Stimulated activated CD8-positive, alpha-beta memory T cell treated with anti-CD3 and anti-CD28 coated beads, Interleukin-7, amount 100 ng/mL, for 1 hour (primary cell): ENCODE measurements at places on chromosomes 2 and 18.

GRCh38 chr2:54065411-54065810, 50.0 kb upstream of the ACYP2 start:
- DNase-seq: no peak

GRCh38 chr2:237195396-237196120, 109.9 kb downstream of the COPS8 start:
- no peak for DNase-seq

DNA sequence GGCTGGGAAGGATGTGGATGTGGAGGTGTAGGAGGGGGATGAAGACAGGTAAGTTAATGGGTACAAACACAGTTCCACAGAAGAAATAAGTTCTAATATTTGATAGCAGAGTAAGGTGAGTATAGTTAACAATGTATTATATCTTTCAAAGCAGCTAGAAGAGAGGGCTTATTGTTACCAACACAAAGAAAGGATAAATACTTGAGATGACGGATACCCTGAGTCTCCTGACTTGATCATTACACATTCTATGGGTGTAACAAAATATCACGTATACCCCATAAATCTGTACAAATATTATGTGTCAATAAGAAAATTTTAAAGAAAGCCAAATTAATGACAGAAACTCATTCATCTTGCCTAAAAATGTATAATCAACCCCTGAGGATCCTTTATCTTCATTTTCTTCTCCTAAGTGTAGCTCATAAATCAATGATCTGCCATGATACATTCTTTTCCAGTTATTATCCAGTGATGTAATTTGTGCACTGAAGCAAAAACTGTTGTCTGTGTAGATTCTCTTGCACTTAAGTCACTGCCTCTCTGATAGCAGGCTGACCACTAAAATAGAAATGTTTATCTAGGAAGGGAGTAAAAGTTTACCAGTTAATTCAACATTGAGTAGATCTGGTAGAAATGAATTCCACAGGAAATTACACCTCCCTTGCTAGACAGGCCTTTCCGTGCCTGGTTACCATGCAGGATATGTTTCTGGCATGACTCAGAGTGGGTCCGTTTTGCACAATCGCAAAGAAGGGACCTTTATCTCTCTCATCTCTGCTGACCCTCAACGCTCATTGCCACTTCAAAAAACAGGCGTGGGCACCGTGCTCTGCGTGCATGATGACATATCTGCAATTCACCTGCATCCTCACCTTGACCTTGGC, 249.7 kb upstream of the NCKAP5 start:
- DNase-seq: no peak

DNA sequence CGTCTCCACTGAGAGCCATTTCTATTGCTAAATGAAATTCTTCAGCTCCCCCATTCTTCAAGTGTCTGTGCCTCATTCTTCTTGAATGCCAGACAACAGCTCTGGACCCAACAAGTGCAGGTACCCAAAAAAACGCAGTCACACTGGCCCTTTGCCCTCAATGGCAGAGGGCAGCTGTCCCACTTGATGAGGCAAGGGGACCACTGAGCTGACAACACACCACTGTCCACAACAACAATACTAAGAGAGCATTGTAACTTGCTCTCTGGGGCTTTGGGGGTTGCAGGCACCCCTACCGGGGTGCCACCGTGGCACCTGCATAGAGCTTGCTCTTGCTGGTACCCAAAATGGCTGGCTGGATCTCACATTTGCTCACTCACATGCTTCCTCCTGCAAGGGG, 827.0 kb upstream of the DDX18 start:
- DNase-seq: no peak

- no peak for DNase-seq
Observed at GRCh38 chr2:176443946-176444345, 174.7 kb downstream of the MTX2 start.

GRCh38 chr2:164485541-164485940, 135.7 kb downstream of the GRB14 start:
- DNase-seq: no peak

DNA sequence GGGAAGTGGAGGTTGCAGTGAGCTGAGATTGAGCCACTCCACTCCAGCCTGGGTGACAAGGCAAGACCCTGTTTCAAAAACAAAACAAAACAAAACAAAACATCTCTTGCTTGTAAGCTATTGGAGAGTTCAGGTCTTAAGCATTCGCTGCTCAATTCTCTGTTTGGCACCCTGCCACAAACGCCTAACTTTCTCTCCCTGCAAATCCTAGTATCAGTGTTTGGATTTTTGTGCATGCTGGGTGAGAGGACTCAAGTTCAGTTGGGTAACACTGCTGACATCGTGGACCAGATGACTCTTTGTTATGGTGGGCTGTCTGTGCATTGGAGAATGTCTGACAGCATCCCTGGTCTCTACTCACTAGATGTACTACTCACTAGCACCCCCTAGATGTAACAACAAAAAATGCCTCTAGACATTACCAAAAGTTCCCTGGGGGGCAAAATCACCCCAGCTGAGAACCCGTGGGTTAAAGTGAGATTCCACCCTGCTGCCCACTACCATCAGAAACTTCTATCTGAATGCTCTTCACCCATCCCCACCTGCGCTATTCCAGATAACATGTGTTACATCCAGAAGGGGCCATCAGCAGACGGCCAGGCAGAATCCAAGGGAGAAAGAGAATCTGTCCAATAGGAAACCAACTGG, 50.9 kb downstream of the CACNB4 start:
- no peak for DNase-seq

- no peak for DNase-seq
Observed at GRCh38 chr2:169365029-169365480, 2.7 kb upstream of the LRP2 start.

DNA sequence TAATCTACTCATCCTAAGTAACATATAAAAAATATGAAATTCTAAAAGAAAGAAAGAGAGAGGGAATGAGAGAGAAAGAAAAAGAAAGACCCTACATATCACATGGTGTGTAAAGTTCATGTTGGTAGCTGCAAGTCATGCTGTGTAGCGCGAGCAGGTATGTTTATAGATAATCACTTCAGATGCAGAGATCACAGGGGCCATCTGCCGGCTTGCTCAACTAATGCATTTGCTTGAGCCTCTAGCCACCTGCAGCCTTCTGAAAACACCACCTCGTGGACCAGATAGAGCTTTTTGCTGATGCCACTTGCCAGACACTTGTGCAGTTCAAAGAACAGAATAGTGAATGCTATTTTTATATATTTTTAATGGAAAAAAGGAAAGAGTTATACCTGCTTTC, 37.6 kb downstream of the CDH7 start:
- DNase-seq: no peak

DNA sequence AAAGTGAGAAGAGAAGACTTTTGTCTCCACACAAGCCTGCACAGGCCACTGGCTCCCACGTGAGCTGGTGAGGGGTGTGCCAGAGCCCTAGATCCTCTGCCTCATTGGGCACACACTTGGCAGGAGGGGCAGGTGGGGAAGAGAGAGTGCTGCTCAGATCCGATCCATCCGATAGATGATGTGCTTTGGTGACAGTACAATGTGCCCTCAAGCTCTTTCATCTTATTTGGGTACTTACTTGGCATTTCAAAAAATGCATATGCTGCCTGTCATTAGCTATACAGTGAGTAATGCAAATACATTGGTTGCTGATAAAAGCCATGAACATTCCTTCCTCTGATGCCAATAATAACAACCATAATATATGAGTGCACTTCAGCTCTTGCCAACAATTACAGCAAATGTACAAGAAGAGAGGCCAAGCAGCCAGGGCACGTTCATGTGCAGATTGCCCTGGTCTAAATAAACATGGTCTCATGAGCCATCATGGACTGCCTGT, 255.3 kb downstream of the VAPA start:
- DNase-seq: no peak

DNA sequence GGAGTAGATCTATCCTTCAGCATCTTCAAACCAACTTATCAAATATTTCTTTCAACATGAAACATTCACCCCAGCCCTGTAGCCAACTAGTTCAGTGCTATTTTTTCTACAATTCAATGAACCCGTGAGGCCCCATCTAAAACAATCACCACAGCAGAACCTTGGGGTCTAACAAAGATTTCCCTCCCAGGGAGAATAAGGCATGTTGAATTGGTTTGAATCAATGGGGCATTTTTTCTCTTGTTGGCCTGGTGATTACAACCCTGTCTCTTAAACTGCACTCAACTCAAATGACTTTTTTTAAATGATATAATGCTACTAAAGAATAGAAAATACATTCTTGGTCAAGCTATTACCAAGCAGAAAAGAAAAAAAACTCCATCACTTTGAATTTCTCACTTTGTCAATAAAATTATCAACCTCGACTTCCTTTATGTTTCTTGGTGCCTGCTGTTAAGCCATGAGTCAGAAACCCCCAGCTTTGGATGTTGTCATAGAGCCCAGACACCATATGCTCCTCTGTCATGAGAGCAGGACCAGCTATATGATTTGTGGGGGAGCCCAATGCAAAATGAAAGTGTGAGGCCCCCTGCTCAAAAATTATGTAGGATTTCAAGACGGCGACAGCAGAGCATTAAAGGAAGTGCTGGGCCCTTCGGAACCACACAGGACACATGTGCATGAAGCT, 282.4 kb downstream of the MEIS1 start:
- DNase-seq: no peak

DNA sequence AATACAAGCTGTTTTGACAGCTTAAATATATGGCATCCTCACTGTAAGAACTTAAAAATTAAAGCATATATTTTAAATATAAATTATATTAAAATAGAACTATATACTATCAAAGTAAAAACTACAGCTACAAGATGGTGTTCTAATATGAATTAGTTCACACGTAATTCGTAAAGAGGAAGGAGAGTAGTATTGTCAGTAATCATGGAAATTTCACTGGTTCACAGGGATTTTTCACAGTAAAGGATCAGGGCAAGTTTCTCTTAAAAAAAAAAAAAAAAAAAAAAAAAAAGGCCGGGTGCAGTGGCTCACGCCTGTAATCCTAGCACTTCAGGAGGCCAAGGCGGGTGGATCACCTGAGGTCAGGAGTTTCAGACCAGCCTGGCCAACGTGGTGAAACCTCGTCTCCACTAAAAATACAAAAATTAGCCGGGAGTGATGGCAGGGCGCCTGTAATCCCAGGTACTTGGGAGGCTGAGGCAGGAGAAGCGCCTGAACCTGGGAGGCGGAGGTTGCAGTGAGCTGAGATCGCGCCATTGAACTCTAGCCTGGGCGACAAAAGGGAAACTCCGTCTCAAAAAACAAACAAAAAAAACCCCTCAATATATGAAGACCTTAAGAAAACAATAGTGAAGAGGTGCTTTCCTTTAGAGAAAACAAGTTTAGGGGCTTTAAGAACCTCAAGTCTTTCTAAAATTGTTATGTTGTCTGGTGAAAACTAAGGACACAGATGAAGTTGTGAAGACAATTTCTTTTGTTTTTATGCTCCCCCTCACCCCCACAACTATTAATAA, 32.5 kb downstream of the PNO1 start:
- DNase-seq: no peak

DNA sequence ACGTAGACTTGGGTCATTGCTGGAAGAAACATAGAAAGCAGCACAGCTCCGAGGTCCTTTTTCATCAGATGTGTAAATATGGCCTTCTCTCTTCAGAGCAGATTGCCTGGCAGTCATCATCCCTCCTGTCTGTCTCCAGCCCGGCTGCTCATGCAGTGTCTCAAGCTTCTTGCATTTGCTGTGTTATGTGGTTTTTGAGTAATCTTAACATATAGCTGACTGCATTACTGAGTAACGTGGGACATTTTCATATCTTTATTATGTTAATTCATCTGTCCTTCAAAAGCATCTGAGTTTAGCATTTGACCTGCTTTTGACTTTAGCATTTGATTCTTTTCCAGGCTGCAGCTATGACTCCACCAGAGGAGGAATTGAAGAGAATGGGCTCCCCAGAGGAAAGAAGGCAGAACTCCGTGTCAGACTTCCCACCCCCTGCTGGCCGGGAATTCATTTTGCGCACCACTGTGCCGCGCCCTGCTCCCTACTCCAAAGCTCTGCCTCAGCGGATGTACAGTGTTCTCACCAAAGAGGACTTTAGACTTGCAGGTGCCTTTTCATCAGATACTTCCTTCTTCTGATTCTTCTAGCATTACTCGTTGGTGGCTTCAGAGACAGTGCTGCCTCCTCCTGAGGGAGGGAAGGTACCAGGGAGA, 116.2 kb downstream of the RAB3GAP1 start:
- DNase-seq: no peak

GRCh38 chr2:158199928-158200650, 98.4 kb downstream of the UPP2 start:
- no peak for DNase-seq

DNA sequence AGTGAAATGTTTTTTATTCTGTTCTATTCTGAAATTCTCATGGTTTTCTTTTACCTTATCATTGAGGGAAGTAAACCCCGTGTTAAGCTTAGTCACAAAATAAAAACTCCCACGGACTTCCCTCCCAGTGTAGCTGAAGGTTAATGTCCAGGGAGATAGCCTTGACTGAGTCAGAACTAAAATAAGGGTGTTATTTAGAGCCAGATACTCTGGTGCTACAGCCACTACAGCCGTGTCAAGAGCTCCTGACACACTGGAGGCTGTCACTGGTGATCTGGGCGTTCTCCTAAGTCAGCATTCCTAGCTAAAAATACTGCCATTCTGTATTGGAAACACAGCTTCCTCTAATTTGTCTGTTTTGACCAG, 82.0 kb upstream of the RANBP2 start:
- no peak for DNase-seq

- no peak for DNase-seq
Observed at GRCh38 chr18:2148823-2149222, 422.5 kb downstream of the METTL4 start.

- no peak for DNase-seq
Observed at GRCh38 chr18:79795446-79795845, 2.3 kb upstream of the KCNG2 start.

DNA sequence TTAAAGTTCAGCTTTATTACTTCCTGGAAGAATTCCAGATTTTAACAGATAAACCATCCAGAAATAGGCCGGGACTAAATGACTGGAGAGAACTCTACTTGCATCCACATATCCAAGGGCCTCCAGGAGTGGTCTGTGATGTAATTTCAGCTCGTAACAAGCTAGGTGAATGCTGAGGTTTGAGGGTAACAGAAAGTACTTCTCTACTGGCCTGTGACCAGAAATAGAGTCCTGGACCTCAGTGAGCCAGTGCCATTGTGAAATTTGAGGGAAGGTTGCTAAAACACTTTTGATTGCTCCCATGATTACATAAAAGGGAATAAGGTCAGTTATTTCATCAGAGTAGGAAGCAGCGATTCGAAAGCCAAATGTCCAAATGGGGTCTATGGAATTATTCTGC, 158.1 kb downstream of the DOCK10 start:
- no peak for DNase-seq

DNA sequence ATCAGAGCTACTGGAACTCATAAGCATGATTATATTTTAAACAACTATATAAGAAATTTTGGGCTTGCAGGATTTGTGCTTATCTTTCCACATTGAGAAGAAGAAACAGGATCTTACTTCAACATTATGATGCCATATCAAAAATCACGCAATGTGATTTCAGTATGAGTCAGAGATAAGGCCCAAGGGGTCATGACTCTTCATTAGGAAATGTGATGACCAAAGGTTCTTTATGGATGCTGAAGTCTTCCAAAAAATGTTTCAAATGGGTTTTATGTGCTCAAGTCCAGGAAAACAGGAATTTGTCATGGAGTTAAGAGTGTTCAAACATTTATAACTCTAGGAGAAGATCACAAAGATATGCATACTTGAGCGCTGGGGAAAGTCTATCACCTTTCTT, 7.8 kb upstream of the SERPINB2 start:
- no peak for DNase-seq
